ENCODE measurements at places on chromosomes 4 and X. TPM values are rescaled to one million over a fixed set of nuclear protein-coding genes. Genes with fewer than 3 reads are reported as not detected.

DNA sequence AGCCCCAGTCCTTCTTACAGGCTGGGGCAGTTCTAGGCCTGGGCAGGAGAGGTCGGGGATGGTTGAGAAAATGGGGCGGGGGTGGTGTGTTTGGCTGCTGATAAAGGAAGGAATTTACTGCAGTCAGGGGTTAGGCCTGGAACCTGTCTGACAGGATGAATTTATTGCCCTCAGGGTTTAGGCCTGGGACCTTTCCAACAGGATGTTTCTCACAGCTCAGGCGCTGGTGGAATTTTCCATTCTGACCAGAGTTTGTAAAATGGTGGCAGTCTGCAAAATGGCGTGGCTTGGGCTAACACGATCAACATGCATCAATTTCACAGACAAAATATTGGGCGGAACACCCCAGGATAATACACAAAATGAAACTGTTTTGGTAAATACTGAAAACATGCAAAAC, 83.5 kb upstream of the SPIN4 start:
- no peaks in the 10 kb centered on the region for H3K4me1 ChIP-seq
- no peak overlapping the region for H3K4me3 ChIP-seq
- H3K36me3 ChIP-seq: peaks cover 18% of the 10 kb centered on the region

GRCh38 chrX:97797076-97797475, 913.4 kb downstream of the RPA4 start:
- no peak overlapping the region for H3K27ac ChIP-seq
- no peaks in the 10 kb centered on the region for H3K4me1 ChIP-seq
- DNase-seq: no peak
- no peaks in the 10 kb centered on the region for H3K27me3 ChIP-seq
- no peak overlapping the region for H3K4me3 ChIP-seq

- no peak overlapping the region for H3K27ac ChIP-seq
- peaks cover 38% of the 10 kb centered on the region for H3K36me3 ChIP-seq
- H3K4me1 ChIP-seq: peaks cover 33% of the 10 kb centered on the region
- H3K27me3 ChIP-seq: no peaks in the 10 kb centered on the region
- no peak overlapping the region for H3K4me3 ChIP-seq
Measured at GRCh38 chr4:109698656-109699055, 4.6 kb downstream of the CASP6 start.

GRCh38 chr4:53605783-53606182, 14.5 kb upstream of the LNX1 start:
- H3K36me3 ChIP-seq: no peaks in the 10 kb centered on the region
- peaks cover 4% of the 10 kb centered on the region for H3K4me1 ChIP-seq
- H3K27ac ChIP-seq: no peak overlapping the region
- H3K27me3 ChIP-seq: no peaks in the 10 kb centered on the region

DNA sequence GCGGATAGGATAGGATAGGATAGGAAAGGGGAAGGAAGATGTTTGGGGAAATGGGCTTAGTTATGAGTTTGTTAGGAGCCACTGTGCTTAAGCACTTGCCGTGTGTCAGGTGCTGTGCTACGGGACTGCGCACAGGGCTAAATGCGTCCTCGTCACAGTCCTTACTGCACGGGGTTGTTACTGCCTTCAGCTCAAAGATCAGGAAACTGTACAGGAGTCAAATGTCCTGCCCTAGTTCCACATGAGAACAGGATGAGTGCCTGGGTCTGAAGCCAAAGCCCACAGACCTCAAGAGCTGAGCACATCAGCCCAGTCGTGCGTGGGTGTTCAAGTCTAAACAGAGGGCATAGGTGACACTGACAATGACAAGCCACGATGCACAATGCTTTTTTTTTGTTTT, 15.0 kb downstream of the ACSL1 start:
- no peaks in the 10 kb centered on the region for H3K36me3 ChIP-seq
- no peak overlapping the region for H3K4me3 ChIP-seq
- no peak for DNase-seq
- H3K27me3 ChIP-seq: peaks cover 3% of the 10 kb centered on the region
- H3K27ac ChIP-seq: no peak overlapping the region

The FAM9B gene
- total RNA-seq: not detected

- H3K27ac ChIP-seq: no peak overlapping the region
Measured at GRCh38 chr4:158111241-158111640, 61.6 kb downstream of the GASK1B start.

The RAB40AL gene
- total RNA-seq: 2.0 TPM

- peaks cover 17% of the 10 kb centered on the region for H3K4me1 ChIP-seq
- H3K27me3 ChIP-seq: no peaks in the 10 kb centered on the region
- no peak overlapping the region for H3K27ac ChIP-seq
- no peak overlapping the region for H3K4me3 ChIP-seq
- H3K36me3 ChIP-seq: no peaks in the 10 kb centered on the region
Measured at GRCh38 chr4:47221721-47222120, 190.4 kb downstream of the GABRB1 start.

- peaks cover 27% of the 10 kb centered on the region for H3K4me1 ChIP-seq
- H3K36me3 ChIP-seq: no peaks in the 10 kb centered on the region
- no peak overlapping the region for H3K4me3 ChIP-seq
Measured at GRCh38 chr4:71261001-71261400, 77.8 kb upstream of the SLC4A4 start.

The TMEM144 gene
- 6.3 TPM for total RNA-seq
